Fibroblast of mammary gland (primary cell): ENCODE measurements at places on chromosomes 12 and 14.

DNA sequence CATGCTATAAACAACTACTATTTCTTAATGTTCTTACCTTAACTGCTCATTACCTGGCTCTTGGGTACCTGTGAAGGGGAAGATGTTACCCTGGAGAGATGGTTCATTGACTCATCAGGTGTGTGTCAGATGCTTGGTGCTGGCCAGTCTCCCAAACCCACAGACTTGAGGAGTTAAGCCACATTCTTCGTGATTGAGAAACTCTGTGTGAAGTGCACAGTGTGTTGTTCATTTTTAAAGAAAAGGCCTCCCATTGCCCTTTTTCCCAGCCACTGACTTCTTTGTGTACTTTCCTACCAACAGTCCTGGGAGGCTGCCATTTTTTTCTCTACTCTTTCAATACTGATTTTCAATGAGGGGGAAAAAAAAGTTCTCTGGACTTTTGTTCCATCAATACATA is 3.2 kb downstream of the MGST1 start:
- DNase-seq: peak; percentile 99

- DNase-seq: no peak
These were observed 18.1 kb upstream of the HSP90B1 start for GRCh38 chr12:103912069-103912468.

DNA sequence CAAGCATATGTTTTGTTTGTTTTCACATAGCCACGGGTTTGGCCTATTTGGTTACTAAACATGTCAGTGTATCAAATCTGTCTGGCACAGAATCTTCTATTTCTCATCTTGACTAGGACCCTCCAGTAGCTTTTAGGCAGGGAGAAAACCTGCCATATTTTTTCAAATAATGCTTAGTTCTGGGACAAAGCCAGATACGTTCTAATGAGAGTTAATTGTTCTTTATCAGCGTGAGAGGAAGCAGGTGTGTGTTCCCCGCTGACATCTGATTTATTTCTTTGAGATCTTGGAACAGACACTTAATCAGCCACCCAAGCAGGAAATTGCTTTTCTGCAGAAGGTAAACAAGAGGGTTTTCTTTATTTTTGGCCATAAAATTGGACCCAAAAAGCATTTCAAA is 54.8 kb downstream of the GOLGA5 start:
- DNase-seq: no peak

GRCh38 chr12:89217472-89217871 is 134.8 kb downstream of the DUSP6 start:
- DNase-seq: peak; percentile 61

GRCh38 chr12:49347311-49348193 is 864 bp downstream of the DNAJC22 start:
- peak; percentile 67 for DNase-seq

- no peak for DNase-seq
These were observed 562 bp upstream of the GLIPR1L2 start for GRCh38 chr12:75390156-75390898.

- DNase-seq: no peak
These were observed 2.6 kb upstream of the TRMT61A start for GRCh38 chr14:103526247-103526913.

DNA sequence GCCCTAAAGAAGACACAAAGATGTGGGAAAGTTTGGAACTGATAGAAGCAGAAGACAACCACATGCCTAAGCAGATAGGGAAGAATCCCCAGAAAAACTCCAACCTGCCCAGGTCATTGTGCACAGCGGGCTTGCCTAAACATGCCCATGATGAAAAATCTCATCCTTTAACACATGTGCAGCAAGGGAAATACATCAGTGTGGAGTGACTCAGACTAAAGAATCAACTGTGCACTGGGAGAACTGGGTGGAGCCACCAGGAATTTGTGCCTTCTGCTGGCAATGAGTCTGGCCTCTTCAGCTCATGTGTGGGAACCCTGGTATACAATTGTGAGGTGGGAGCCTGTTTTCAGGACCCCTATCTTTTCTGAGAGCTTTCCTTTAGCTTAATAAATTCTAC is 398.5 kb downstream of the FSCB start:
- no peak for DNase-seq

GRCh38 chr12:113220593-113221180 is 577 bp upstream of the TPCN1 start:
- DNase-seq: no peak

DNA sequence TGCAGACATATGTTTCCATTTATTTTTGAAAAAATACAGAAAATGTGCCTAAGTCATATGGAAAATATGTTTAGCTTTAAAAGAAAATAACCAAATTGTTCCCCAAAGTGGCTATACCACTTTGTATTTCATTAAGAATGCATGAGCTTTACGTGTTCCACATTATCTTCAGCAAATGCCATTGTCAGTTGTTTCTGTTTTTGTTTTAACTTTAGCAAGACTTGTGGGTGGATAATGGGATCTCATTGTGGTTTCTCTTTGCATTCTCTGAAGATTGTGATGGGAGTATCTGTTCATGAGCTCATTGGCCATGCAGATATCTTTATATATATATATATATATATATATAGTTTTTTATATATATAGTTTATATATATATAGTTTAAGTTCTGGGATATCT is 181.5 kb downstream of the CCER1 start:
- DNase-seq: peak; percentile 4

- DNase-seq: no peak
These were observed 7.0 kb downstream of the B4GALNT3 start for GRCh38 chr12:466762-467161.

- DNase-seq: no peak
These were observed 5.8 kb upstream of the PUS1 start for GRCh38 chr12:131923260-131923659.

DNA sequence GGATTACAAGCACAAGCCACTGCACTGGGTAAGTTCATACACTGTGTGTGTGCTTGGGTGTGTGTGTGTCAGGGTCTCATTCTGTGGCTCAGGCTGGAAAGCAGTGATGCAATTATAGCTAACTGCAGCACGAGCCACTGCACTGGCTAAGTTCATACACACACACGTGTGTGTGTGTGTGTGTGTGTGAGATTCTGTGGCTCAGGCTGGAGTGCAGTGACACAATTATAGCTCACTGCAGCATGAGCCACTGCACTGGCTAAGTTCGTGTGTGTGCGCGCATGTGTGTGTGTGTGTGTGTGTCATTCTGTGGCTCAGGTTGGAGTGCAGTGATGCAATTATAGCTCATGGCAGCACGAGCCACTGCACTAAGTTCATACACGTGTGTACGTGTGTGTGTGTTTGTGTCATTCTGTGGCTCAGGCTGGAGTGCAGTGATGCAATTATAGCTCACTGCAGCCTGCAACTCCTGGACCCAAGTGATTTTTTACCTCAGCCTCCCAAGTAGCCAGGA is 85.4 kb downstream of the HECTD1 start:
- peak; percentile 59 for DNase-seq

DNA sequence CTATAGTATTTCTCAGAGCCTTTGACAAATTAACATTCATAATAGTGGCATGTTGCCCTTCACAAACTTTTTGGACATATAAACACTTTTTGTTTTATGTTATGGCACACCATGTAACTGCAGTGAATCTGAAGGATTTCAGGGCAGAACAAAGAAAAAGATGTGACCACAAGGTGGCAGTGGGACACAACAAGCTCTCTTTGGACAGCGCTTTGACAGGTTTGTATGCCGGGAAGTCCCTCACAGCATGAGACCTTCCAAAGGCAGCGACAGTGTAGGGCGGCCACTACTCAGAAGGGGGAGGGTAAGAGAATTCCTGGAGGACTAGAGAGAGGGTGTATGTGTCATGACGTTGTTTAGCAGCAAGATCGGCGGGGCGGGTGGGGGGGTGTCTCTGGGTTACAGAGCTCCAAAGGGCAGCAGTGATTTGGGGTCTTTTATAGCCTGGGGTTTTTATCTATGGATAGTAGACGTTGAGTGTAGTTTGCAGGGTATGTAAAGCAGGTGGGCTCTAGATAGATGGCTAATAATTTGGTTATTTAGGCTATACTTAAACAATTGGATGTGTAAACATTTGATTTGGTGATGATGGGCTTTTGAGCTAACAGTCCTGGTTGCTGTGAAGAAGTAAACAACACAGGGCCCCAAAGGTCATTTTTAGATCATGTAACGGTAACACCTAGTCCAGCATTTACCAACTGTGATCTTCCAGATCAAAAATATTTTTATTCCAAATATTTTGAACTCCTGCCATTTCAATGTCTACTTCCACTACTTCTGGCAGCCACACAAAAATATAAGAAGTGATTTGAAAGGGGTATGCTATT is 22.9 kb downstream of the ETFBKMT start:
- DNase-seq: peak; percentile 83

GRCh38 chr12:55721601-55722213 is 1.5 kb downstream of the RDH5 start:
- no peak for DNase-seq

- peak; percentile 25 for DNase-seq
These were observed 19.8 kb downstream of the VASH1 start for GRCh38 chr14:76780875-76781647.

GRCh38 chr12:1716215-1716862 is 25.5 kb downstream of the ADIPOR2 start:
- DNase-seq: peak; percentile 27

DNA sequence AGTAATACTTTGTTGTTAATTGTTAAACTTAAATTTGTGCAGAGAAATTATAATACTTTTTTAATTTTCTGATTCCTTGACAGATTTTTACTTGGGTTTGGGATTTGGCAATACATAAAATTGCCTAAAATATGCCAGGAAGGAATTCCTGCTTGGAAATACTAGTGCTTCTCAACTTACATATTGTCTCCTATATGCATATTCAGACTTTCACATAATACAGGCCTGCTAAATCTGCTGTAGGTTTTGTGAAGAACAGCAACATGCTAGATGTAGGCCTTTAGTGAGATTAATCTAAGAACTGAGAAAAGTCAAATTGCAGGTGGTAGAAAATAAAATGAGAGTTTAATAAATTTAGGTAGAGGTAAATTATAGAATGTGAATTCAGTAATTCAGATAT is 468.5 kb upstream of the MIS18BP1 start:
- no peak for DNase-seq

DNA sequence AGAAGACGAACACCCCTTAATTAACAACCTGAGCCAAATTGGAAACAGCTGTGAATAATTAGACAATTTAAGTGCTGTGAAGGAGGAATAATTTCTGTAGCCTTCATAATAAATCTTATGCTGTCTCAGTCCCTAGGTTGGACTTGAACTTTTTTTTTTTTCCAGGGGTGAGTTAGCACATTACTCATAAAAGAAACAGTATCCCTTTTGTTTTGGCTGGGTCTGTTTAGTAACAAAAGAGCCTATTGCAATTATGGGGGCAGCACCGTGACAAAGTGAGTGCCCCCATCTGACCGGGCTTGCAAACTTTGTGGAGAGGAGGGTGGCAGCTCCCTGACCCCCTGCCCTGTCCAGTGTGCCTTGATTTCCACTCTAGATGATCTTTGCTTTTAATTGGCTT is 167.4 kb downstream of the DICER1 start:
- peak; percentile 32 for DNase-seq

DNA sequence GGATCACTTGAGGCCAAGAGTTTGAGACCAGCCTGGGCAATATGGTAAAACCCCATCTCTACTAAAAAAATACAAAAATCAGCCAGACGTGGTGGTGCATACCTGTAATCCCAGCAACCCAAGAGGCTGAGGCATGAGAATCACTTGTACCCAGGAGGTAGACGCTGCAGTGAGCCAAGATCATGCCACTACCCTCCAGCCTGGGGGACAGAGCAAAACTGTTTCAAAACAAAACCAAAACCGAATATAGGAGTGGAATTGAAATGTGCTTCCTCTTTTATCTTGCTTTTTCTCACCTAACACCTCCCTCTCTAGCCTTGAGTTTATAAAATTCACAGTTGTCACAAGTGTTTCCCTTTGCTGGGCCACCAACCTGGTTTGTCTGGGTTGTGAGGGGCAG is 181.9 kb downstream of the PAH start:
- no peak for DNase-seq

DNA sequence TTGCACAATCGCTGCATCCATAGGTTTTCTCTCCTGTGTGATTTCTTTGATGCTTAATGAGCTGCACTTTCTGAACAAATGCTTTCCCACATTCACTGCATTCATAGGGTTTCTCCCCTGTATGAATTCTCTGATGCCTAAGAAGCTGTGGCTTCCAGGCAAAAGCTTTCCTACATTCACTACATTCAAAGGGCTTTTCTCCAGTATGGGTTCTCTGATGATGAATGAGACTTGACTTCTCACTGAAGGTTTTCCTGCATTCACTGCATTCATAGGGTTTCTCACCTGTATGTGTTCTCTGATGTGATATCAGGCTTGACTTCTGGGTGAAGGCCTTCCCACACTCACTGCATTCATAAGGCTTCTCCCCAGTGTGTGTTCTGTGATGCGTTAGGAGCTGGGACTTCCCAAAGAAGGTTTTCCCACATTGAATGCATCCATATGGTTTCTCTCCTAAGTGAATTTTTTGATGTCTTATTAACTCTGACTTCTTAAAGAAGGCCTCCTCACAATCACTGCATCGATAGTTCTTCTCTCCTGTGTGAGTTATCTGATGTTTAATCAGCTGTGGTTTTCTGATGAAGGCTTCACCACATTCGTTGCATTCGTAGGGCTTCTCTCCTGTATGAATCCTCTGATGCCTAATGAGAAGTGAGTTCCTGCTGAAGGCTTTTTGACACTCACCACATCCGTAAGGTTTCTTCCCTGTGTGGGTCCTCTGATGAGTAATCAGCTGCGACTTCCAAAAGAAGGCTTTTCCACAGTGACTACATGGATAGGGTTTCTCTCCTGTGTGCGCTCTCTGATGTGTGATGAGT is 30.3 kb downstream of the ZNF605 start:
- DNase-seq: no peak

DNA sequence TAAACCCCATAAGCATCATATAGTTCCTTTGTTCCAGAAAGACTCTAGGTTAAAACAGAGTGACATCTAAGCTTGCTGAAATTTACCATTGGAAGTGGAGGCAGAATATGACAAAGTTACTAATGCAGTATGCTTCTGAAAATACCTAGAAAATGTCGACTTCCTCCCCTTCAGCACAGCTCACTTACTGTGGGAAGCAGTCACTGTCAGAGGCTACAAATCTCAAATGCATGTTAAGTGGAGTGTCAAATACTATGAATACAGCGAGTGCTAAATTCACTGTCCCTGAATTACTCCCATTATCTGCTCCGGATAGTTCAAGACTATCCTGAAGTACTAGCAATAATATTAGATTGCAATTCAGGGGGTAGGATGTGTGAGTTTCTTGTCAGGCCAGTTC is 1454.6 kb downstream of the AACS start:
- no peak for DNase-seq

DNA sequence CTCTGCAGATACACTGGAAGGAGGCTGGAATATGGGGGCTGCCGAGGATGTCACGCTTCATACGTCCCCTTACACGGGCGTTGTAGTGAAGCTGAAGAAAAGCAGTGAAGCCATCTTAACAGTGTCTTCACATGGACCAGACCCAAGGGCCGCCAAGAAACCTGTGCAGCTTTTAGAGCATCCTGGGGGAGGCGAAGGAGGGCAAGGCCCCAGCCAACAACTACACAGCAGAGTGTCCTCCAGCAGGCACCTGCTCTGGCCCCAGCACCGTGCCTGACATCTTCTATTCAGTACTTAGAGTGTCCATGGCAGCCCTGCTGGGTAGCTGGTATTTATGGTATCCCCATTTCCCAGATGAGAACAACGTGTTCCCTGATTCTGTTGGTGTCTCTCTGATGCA is 48.9 kb upstream of the RIN3 start:
- DNase-seq: no peak
